ENCODE measurements at places on chromosomes 1 and 21.

DNA sequence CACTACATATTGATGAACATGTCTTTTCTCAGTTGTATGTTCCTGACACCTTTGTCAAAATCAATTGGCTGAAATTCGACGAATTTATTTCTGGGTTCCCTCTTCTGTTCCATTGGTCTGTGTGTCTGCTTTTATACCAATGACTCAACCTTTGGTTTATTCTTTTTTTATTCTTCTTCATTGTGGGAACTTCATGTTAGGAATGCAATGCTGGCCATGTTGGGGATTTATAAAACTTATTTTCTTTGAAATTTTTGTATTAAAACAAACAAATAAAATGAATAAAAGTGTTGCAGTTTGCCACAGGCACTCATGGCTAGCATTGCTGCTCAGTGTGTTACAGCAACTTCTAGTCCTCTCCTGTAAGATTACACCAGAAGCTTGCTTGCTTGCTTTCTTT is 287.8 kb downstream of the DUSP10 start:
- no peak for DNase-seq

DNA sequence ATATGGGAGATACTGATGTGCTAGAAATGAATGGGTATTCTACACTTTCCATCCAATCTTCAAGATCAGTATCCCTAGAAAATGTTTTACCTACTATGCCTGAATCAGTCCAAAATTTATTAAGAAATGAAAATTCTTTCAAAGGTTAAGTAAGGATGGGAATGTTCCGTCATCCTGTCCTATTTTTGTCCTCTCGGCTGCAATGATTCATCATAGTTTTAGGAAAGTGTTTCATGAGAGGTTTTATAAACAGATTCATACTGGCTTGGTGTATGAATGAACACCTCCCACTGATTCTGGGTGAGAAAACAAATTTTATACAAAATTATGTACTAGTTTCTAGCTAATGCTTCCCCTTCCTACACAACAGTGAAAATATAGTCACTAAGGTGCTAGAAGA is 504.6 kb upstream of the NR5A2 start:
- DNase-seq: no peak

DNA sequence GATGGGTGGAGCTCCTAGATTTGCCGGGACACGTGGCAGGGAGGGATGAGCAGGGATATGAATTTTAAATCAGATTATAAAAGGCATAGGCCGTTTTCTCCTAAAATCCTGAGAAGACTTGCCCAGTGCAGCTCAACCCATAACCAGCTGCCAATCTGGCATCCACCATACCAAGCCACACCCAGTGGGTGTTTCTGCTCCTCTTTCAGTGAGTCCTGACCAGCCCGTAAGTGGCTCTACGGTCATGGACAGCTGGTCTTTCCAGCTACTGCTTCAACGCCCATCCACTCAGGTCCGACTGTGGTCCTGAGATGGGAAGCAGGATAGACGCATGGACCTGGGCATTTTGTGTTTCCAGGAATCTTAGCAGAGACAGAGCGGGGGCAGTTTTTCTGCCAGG is 107.2 kb downstream of the LAMC2 start:
- no peak for DNase-seq

GRCh38 chr1:198531891-198532290 is 8.6 kb downstream of the ATP6V1G3 start:
- DNase-seq: no peak

GRCh38 chr1:101175466-101175865 is 61.4 kb upstream of the S1PR1 start:
- no peak for DNase-seq

- no peak for DNase-seq
These were observed 11.3 kb downstream of the CDA start for GRCh38 chr1:20600156-20600555.

DNA sequence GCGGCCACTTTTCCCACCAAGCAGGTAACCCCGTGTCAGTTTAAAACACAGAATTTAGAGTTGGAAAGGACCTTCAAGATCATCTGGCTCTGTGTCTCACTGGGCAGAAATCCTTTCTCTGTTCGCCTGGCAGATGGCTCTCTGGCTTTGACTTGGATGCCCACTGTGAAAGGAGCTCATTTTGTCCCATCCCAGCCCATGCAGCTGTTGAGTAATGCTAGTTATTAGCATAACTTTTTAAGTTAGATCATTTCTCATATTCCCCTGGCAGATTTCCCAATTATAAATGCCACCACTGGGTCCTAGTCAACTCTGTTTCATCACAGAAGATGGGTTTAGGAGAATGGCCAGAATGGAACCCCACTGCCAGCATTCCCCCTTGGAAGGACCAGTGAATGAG is 55.9 kb downstream of the SLC35F3 start:
- no peak for DNase-seq

DNA sequence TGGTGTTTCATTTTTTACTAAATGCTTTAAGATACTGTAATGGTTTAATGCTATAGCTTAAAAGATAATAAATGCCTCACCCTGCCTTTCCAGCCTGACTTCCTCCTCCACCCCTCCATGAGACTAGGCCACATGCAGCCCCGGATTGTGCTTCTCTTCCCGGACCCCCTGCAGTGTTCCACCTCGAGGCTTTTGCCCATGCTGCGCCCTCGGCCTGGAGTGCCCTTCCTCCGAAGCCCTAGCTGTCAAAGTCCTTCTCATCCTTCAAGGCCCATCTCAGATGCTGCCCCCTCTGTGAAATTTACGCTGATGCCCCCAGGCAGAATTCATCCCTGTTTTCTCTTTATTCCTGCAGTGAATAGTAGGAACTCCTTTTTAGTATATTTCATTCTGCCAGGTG is 98.5 kb downstream of the ATP5PO start:
- DNase-seq: no peak

GRCh38 chr1:153533689-153534201 is 2.0 kb downstream of the S100A6 start:
- DNase-seq: no peak

GRCh38 chr1:192609110-192610079 is 26.6 kb upstream of the RGS13 start:
- peak; percentile 27 for DNase-seq

GRCh38 chr1:183034682-183035081 is 11.5 kb downstream of the LAMC1 start:
- no peak for DNase-seq

GRCh38 chr1:158717344-158717743 is 3.2 kb downstream of the OR6K3 start:
- DNase-seq: no peak

DNA sequence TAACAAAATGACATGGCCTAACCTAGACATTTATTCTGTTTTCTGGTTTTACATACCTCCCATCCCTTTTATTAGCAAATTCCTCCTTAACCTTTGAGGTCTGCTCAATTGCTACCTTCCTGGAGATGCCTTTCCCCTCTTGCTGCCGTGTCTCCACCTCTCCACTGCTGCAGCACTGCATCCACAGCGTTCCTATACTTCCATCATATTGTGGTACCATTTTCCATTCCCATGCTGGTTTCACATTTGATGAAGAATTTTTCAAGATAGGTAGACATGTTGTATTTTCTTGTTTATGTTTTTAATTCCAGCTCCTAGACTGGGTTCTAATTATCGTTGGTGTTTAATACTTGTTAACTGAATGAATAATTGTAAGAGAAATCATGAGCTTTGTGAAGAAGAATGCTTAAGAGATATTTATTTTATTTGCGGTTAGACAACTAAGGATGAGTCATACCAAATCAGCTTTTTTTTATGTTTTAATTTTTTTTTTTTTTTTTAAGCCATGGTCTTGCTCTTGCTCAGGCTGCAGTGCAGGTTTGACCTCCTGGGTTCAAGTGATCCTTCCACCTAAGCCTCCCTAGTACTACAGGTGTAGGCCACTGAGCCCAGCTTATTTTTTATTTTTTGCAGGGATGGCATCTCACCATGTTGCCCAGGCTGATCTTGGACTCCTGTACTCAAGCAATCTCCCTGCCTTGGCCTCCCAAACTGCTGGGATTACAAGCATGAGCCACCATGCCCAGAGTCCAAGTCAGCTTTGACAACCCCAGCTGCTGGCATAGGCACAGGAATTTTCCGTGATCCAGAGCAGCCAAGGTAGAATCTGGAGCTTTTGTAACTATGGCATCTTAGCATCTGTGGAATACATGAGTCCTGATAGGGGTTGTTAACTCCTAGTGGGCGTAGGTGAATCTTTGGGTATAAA is 44.0 kb downstream of the ATP6V1G3 start:
- no peak for DNase-seq

GRCh38 chr1:8047686-8048445 is 21.8 kb upstream of the ERRFI1 start:
- DNase-seq: no peak

DNA sequence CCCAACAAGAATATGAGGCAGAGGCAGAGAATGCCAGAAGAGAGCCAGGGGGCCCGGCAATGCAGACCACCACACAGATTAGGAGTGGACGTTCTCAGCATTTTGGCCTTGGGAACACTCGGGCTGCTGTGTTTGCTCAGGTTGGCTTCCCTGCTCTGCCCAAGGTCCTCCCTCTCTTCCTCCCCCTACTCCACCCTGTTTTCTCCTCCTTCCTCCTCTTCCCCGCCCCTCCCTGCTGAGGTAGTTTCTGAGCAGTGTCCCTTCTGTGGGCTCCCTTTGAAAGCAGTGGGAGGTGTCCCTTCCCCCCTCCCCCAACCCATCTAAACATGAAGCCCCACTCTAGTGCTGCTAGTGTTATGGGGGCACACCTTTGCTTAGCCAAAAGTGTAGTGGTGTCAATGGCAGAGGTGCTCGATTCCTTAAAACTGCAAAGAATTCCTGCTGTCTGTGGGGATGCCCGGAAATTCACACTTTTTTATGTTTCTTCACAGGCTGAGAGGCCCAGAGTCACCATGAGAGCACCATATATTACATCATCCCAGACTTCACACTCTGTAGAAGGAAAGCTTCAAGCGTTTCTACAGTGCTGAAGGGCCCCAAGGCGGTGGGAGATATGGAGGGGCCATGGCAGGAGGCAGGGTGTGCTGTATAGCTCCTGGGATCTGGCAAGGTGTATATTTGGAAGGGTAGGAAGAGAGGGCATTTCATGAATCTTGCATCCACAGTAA is at the start of gene HHIPL2:
Gene HHIPL2 (minus strand): TSS at position 161 of the 728 bp plus-strand sequence. CDS start 60 bp downstream, at position 101.
- DNase-seq: no peak

- DNase-seq: no peak
These were observed 124.4 kb upstream of the NFIA start for GRCh38 chr1:60958001-60958400.

DNA sequence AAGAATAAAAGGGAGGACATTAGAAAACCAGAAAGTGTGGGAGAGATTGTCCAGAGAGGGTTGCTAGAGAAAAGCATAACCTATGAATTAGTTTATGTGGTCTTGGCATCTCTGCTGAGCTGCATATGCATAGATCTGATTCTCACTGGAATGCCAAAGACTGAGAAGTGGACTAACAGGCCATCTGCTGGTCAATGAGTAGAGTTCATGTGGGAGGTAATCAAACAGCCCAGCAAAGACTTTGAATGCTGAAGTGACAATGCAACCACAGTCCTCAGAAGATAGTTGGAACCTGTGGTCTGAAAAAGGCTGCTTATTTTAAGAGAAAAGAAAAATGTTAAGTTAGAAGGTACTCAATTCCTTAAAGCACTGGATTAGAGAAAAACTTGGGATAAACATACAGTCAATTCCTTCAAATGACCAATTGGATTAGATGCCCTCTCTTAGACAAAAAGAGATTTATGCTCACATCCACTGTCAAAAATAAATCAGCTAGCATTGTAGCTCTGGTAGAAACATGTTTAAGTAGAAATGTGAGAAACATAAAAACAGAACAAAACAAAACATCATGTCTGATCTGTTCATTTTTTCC is 382.8 kb downstream of the AMY1C start:
- no peak for DNase-seq

DNA sequence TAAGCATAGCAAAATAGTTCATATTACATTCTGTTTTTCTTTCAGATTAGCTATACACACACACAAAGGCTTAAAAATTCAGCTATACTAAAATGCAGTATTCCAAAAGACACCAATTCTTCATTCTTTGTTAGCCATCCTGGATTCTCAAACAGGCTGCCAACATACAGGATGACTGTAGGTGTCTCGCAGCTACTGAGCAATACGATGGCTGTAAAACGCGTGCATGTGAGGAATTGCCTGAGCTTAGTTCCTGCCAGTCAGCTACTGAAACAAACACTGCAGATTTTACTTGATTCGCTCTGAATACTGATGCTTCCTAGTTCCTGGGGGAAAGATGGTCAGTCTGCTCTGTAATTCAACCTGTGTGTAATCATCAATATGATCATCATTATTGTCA is 24.7 kb upstream of the HMGN1 start:
- DNase-seq: no peak

GRCh38 chr1:96632045-96632664 is 89.4 kb upstream of the PTBP2 start:
- no peak for DNase-seq

GRCh38 chr1:184912392-184912791 is 61.9 kb downstream of the NIBAN1 start:
- no peak for DNase-seq

DNA sequence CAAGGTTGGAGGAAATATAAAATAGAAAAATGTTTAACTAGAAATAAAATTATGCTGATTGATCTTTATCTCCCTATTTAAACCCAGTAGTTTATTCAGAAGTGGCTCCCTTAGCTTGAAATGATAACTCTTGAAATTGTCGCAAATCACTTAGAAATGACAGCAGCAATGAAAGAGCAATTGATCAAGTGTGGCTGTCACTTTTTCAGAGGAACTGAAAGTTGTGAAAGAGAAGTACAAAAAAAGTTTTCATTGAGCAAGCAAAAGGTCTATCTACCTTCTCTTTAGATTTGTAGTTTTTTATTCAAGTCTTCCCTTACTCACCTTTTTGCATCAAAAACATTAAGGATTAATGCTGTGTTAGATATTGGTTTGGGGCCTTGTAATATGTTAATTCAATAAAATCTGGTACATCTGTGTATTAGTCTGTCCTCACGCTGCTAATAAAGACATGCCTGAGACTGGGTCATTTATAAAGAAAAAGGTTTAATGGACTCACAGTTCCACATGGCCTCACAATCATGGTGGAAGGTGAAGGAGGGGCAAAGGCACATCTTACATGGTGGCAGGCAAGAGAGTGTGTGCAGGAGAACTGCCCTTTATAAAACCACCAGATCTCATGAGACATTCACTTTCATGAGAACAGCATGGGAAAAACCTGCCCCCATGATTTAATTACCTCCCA is 48.3 kb downstream of the LRRC8C start:
- no peak for DNase-seq

DNA sequence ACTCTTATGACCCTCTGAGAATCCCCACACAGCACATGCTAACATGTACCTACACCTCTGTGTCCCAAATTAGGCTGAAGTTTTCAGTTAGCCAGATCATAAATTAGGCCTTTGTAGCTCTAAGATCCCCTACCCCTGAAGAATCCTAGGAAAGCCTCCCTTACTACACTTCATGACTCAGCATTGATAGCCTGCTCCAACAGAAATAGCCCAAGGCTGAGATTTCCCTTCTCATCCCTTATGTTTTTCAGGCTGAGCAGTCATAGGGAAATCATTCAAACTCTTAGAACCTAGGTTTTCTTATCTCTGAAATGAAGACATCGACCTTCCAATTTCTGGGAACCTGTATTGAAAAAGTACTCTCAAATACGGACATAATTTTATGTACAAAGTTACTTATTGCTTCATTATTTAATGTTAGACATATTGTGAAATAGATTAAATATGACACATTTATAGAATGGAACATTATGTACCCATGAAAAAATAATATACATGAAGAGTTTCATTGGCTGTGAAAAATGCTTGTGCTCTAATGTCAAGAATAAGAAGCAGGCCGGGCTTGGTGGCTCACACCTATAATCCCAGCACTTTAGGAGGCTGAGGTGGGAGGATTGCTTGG is 122.4 kb upstream of the UBE2U start:
- no peak for DNase-seq
